Lung (tissue), 17 donors: ENCODE measurements at places on chromosomes 2 and 18. TPM values are rescaled to one million over a fixed set of nuclear protein-coding genes. Genes with fewer than 3 reads are reported as not detected.

Gene CNDP1
- 0.08 TPM for polyA plus RNA-seq

Gene ANKRD36
- polyA plus RNA-seq: 8.5 TPM

Gene GREB1L
- 0.08 TPM for polyA plus RNA-seq

Gene LRRTM4
- 0.08 TPM for polyA plus RNA-seq

Gene NEUROD1
- polyA plus RNA-seq: not detected

- no peak overlapping the region for H3K4me3 ChIP-seq
- H3K4me1 ChIP-seq: peaks cover under 1% of the 10 kb centered on the region
- H3K27me3 ChIP-seq: no peaks in the 10 kb centered on the region
- DNase-seq: no peak
Observed at GRCh38 chr2:161384864-161385263, 31.2 kb upstream of the TBR1 start.

- H3K27ac ChIP-seq: no peak overlapping the region
- peaks cover 8% of the 10 kb centered on the region for H3K36me3 ChIP-seq
- no peaks in the 10 kb centered on the region for H3K27me3 ChIP-seq
- peaks cover 1% of the 10 kb centered on the region for H3K4me1 ChIP-seq
- no peak for DNase-seq
Observed at GRCh38 chr2:197628043-197628500, 47.3 kb downstream of the RFTN2 start.

DNA sequence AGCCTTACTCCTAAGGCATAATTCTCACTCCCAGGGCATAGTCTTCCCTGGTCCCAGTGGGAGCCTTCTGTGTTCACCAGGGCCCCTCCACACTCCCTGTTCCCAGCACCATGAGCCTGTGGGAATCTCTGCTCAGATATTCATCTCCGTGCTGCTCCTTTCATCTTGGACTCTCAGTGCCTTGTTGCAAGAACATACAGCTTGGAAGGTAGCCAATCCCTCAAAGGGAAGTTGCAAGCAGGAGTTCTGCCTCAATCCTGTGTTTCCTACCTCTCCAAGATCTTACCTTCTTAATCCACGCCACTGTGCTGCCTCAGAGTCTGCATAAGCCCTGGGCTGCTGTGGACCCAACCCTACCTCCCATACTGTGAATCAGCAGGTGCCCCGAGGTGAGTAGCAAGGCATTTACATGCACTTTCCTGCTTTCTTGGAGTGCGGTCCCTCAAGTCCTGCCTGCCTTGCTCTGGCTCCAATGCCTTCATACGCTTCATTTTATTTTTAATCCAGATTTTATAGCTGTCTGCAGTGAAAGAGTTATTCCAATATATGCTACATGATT lies 413.8 kb upstream of the RAB6C start:
- peaks cover 7% of the 10 kb centered on the region for H3K4me1 ChIP-seq
- no peak overlapping the region for H3K27ac ChIP-seq
- H3K4me3 ChIP-seq: no peak overlapping the region
- H3K36me3 ChIP-seq: no peaks in the 10 kb centered on the region
